Endodermal cell (in vitro differentiated cells): ENCODE measurements at places on chromosomes 11 and 22. TPM values are rescaled to one million over a fixed set of nuclear protein-coding genes. Genes with fewer than 3 reads are reported as not detected.

GRCh38 chr11:118645066-118645715, 34.3 kb downstream of the TREH start:
- DNase-seq = no peak

DNA sequence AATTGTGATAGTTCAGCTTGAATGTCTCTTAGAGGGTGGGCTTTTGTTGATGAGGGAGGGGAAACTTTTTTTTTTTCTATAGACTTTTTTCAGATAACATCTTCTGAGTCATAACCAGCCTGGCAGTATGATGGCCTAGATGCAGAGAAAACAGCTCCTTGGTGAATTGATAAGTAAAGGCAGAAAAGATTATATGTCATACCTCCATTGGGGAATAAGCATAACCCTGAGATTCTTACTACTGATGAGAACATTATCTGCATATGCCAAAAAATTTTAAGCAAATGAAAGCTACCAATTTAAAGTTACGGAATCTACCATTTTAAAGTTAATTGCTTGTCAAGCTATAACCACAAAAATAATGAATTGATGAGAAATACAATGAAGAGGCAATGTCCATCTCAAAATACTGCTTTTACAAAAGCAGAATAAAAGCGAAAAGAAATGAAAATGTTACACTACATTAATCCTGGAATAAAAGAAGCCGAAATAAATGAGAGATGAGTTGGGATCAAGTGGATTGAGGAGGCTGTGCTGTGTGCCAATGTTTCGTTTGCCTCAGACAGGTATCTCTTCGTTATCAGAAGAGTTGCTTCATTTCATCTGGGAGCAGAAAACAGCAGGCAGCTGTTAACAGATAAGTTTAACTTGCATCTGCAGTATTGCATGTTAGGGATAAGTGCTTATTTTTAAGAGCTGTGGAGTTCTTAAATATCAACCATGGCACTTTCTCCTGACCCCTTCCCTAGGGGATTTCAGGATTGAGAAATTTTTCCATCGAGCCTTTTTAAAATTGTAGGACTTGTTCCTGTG, 3.9 kb downstream of the MALAT1 start:
- no peak for DNase-seq

- no peak for DNase-seq
Measured at GRCh38 chr22:44736581-44737405, 15.6 kb upstream of the ARHGAP8 start.

GRCh38 chr11:34395916-34396550, 38.2 kb upstream of the ABTB2 start:
- DNase-seq = no peak

GRCh38 chr11:43578346-43579170, 102.0 kb upstream of the HSD17B12 start:
- peak; percentile 61 for DNase-seq

The CLMP gene
- total RNA-seq = 69.2 and 94.4 TPM in 2 replicates

The SHISA8 gene
- 0.32 to 0.59 TPM (median 0.58 TPM) in 3 replicates for total RNA-seq

The GLYATL1 gene
- 5.0 and 6.3 TPM in 2 replicates for total RNA-seq

The NPAS4 gene
- not detected in 3 replicates for total RNA-seq
